ENCODE measurements at places on chromosomes 3 and 15.

GRCh38 chr15:48834756-48835155 is 23.9 kb upstream of the CEP152 start:
- DNase-seq = no peak

- no peak for DNase-seq
Measured at GRCh38 chr3:193052354-193053045, 134.8 kb upstream of the MB21D2 start.

GRCh38 chr3:171712171-171712938 is 97.9 kb downstream of the PLD1 start:
- DNase-seq = no peak

DNA sequence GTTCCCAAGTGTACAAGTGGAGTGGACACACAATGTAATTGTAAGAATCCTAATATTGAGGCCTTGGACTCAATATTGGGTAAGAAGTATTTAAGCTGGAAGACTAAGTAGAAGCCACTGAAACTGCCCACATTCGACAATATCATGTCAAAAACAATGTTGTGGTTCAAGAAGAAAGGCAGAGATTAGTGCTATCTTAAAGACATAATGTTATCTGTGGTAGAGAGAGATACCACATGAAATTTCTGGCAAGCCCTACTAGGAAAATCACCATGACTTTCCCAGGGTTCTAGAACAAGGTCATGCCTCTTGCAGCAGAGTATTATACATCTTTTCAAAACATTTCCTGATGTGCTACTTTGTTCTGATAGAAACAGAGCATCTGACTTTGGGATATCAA is 192.6 kb downstream of the RAP2B start:
- DNase-seq = no peak

DNA sequence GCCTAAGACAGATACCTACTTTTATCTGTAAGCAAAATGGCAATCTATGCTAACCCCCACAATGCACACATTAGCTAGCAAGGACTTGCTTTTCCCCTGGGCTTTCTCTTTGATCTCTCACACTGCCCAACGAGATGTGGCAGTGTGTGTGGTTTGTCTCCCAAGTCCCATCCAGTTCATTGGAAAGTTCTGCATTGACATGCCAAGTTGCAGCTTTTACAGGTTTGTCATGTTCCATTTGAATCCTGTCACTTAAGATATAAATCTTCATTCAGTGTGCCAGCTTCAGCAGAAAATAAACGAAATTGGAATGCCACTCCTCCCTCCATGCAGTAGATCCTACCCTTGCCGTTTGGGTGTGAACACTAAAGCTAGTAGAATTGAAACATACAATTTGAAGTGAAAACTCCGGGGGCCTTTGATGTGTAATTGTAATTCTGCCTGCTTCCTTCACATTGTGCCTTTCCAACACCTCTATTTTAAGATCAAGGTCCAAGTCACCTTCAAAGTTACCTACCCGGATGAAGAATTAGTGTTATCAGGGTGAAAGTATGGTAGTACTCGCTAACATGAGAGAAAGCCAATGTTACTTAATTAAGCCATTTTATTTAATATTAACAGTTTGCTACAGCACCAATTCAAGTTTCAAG is 130.9 kb upstream of the BHLHE40 start:
- no peak for DNase-seq
